ENCODE measurements at places on chromosomes 5 and 9. TPM values are rescaled to one million over a fixed set of nuclear protein-coding genes. Genes with fewer than 3 reads are reported as not detected.

DEPDC1B gene
- total RNA-seq: 10.0 TPM

DNA sequence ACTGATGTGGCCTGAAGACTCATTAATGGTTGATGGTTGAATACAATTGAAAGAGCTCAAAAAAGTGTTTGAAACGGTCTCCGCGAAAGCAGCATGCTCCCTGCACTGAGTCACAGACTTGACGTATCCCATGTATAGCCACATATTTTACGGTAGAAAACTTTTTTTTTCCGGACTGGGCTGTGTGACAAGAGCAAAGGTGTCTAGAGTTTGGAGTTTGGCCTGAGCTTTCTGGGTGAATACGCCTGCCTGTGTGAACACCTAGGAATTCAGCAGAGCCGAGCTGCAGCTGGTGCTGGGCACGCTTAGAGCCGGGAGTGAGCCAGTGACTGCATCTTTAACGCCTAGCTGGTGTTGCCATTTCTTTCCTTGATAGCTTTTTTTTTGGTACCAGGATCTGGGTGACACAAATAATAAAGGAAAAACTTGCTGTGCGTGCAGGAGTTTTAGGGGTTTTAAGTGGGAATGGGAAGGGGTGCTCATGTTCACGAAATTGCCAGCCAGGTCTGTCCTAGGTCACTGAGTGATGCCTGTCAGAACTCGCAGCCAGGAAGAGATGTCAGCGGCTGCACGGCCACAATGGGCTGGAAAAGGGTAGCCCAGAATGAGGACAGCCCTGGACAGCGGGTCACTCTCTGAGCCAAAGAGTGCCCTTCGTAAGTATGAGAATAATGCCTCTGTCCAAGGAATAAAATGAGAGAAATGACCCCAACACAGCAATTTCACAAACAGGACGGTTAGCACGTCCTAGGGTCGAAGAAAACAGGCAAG lies 51.7 kb downstream of the PSMB7 start:
- peaks cover 18% of the 10 kb centered on the region for H3K4me1 ChIP-seq
- H3K36me3 ChIP-seq: peaks cover 13% of the 10 kb centered on the region
- no peaks in the 10 kb centered on the region for H3K27me3 ChIP-seq
- H3K4me3 ChIP-seq: no peak overlapping the region
- no peak overlapping the region for H3K27ac ChIP-seq
- no peak for DNase-seq

DNA sequence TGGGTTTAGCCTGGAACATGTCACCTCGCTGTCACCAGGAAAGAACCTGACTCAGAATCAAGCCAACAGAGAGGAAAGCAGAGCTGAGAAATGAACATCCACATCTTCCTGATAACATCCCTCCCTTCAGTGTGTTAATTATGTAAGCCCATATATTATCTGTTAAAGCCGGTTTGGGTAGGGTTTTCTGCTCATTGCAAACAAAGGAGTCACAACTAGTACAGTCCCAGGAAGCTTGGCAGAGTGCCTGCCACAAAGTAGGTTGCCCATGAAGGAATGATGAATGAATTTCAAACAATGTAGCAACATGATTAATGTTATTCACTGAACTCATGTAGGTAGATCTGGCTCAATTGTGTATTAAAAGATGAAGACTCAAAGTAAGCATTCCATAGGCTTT lies 10.4 kb upstream of the PPARGC1B start:
- no peak overlapping the region for H3K4me3 ChIP-seq
- no peaks in the 10 kb centered on the region for H3K4me1 ChIP-seq
- no peak overlapping the region for H3K27ac ChIP-seq

ELAVL2 gene
- 0.28 TPM for total RNA-seq

GRCh38 chr5:4662756-4663155 lies 477.4 kb upstream of the ADAMTS16 start:
- no peak for DNase-seq
- no peaks in the 10 kb centered on the region for H3K4me1 ChIP-seq
- H3K36me3 ChIP-seq: no peaks in the 10 kb centered on the region
- H3K27me3 ChIP-seq: no peaks in the 10 kb centered on the region
- no peak overlapping the region for H3K27ac ChIP-seq
- no peak overlapping the region for H3K4me3 ChIP-seq

FBN2 gene
- 67.5 TPM for total RNA-seq

DELE1 gene
- total RNA-seq: 28.0 TPM

- H3K36me3 ChIP-seq: no peaks in the 10 kb centered on the region
- no peaks in the 10 kb centered on the region for H3K27me3 ChIP-seq
- peaks cover 7% of the 10 kb centered on the region for H3K4me1 ChIP-seq
- no peak overlapping the region for H3K27ac ChIP-seq
- no peak for DNase-seq
These were observed 35.4 kb upstream of the MAP1B start for GRCh38 chr5:72071906-72072305.

PCSK1 gene
- total RNA-seq: not detected

LEAP2 gene
- under 0.01 TPM for total RNA-seq

GRCh38 chr9:134146774-134147493 lies 11.1 kb downstream of the WDR5 start:
- H3K27me3 ChIP-seq: no peaks in the 10 kb centered on the region
- no peak overlapping the region for H3K27ac ChIP-seq
- no peak overlapping the region for H3K4me3 ChIP-seq

TXNDC8 gene
- not detected for total RNA-seq

PCDHGB3 gene
- 5.9 TPM for total RNA-seq

TAF11L5 gene
- total RNA-seq: not detected
